Kidney epithelial cell (primary cell): ENCODE measurements at places on chromosomes 3 and 15.

DNA sequence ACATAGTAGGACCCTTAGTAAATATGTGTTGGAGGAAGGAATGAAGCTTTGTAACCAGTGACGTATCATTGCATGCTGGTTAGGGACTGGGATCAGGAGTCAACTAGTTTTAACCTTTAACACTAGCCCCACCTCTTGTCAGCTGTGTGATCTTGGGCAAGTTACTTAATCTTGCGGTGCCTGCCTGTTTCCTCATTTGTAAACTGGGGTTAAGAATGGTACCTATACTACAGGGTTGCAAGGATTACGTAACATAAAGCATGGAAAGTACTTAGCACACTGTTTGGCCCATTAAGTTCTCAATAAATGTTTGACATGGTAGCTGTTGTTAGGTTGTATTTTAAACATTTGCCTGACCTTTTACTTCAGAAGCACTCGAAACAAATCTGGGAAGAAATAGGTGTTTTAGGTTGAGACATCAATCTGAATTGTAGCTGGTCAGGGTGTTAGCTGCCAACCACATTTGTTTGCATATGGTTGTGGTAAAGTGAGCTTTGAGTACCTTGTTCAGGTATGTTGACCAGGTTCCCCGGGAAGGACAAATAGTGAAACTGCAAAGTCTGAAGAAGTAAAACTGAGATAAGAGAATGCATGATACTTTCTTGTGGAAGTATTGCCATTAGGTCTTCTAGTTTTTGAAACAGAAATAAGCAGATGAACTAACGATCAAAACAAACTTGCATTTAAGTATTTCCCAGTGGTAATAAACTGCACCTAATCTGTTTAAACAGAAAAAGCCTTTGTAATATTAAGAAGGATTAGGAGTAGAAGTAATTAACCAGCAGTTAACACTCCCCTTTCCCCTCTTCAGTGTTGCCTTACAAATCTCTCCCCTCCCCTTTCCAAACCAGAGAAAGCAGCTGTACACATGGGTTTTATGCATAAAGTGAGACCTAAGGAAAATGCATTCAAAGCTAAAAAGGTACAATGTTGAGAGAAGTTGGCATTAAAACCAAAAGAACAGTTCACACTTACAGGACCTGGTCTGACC is 25.8 kb upstream of the SCAANT1 start:
- peak; percentile 14 for DNase-seq

- no peak for DNase-seq
Observed at GRCh38 chr15:23472678-23473077, 25.6 kb upstream of the GOLGA6L2 start.

GRCh38 chr3:157261000-157261399 is 101.1 kb upstream of the CCNL1 start:
- DNase-seq, result no peak

GRCh38 chr3:42488687-42489086 is 13.8 kb upstream of the VIPR1 start:
- no peak for DNase-seq

- DNase-seq, result no peak
Observed at GRCh38 chr3:105322570-105323273, 44.0 kb upstream of the ALCAM start.

GRCh38 chr3:64352639-64352992 is 127.3 kb upstream of the PRICKLE2 start:
- DNase-seq, result no peak

- DNase-seq, result no peak
Observed at GRCh38 chr15:92438471-92438870, 44.8 kb downstream of the ST8SIA2 start.

- DNase-seq, result no peak
Observed at GRCh38 chr3:55863028-55863427, 375.9 kb upstream of the WNT5A start.

DNA sequence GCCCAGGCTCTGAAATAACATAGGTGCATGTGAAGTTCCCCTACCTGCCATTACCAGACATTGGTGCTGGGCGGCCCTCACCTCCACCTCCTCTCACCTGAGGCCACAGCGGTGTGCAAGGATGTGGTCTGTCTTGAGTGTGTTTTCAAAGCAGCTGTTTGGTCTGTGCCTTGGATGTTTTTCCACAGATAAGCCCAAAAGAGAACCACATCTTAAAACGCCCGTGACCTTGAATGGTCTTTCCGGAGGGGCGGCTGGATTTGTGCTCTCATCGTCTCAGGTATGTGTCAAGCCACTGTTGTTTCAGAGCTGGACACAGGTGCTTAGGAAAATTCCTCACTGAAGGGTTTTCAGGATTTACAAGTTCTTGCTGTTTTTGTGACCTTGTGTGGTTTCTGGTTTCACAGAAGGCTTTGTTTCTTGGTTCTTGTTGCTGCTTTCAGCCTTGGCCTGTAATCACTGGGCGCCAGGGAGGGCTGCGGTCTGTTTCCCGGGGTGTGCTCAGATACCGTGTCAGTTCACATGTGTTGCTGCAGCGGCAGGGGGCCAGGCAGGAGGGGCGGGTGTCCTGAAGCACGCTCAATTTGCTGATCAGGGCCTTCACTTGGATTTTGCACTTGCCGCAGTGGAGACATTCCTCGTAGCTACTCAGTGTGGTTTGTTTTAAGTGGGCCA is 128.4 kb downstream of the IGF1R start:
- peak; percentile 83 for DNase-seq

- no peak for DNase-seq
Observed at GRCh38 chr3:31996195-31996594, 14.6 kb downstream of the ZNF860 start.

DNA sequence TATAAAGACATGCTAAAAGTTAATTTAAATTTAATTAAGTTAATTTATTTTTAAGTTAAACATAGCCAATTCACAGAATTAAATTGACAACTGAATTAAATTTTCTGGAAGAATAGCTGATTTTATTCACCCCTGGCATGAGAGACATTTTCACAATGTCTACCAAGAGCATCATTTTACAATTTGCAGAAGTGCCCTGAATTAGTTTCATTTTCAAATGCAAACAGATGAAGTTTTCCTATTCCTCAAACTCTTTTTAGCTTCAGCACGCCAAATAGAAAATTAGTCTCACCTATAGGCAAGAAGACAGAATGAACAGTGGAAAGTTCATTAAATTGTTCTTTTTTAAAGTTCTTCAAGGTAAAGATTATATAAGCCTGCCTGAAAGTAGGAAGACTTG is 259.3 kb downstream of the ZBBX start:
- no peak for DNase-seq

- DNase-seq, result no peak
Observed at GRCh38 chr3:18445401-18446148, 20.4 kb upstream of the SATB1 start.

DNA sequence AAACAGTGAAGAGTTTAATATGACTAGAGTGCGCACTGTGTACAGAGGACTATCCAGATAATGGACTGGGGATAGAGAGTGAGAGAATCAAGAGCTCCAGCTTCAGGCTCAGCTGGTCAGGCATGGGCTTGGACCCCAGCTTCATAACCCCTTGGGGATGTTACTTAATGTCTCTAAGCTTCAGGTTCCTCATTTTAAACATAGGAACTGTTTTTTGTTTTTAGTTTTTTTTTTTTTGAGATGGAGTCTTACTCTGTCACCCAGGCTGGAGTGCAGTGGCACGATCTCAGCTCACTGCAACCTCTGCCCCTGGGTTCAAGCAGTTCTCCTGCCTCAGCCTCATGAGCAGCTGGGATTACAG is 9.9 kb upstream of the BRPF1 start:
- DNase-seq, result no peak

GRCh38 chr15:42046597-42046996 is 25.8 kb upstream of the PLA2G4E start:
- no peak for DNase-seq

DNA sequence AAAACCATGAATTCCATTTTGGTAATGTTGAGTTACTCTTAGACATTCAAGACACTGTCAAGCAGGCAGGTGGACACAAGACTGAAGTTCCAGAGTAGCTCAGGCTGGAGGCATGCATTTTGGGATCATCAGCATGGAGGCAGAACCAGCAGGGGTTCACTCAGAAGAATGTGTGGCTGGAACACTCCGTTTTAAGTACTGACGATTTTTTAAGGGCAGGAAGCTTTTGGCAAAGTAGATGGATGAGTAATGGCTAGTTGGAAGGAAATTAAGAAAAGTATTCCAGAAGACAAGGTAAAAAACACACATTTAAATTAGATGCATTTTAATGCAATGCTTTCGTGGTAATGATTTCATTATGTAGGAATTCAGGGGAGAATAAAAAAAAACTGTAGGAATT is 420.4 kb downstream of the ROBO2 start:
- DNase-seq, result no peak

DNA sequence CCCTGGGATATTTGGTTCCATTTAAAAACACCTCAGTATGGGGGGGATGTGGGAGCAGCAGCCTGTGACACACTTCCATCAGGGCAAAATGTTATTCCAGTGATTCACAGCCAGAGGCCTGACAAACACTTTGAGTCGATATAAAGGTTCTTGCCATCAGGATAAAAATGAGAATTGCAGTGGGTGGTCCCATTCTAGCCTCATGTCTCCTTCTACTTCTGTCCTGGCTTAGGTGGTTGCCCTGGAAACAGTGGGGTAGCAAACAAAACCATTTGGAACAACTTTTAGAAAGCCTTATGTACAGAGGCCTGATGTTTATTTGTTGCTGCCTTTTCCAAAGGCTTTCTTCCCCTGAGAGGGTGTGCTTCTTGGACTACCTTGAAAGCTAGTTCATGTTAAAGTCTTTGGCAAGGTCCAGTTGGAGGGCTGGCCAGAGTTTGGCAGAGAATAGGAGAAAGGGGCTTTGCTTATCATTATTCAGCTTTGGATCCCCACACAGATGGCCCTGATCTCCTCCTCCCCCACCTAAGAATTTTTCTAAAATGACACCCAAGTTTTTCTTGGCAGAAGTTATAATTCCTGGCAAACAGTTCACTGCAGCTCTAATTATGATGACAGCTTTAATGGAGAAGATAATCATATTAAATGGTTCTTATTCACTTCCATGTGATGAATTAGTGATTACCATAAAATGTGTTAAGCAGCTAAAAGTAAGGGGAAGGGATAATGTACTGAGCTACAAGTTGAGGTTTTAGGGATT is 84.2 kb upstream of the ZNF280D start:
- peak; percentile 75 for DNase-seq

- DNase-seq, result no peak
Observed at GRCh38 chr3:135014566-135014965, 219.5 kb downstream of the EPHB1 start.

DNA sequence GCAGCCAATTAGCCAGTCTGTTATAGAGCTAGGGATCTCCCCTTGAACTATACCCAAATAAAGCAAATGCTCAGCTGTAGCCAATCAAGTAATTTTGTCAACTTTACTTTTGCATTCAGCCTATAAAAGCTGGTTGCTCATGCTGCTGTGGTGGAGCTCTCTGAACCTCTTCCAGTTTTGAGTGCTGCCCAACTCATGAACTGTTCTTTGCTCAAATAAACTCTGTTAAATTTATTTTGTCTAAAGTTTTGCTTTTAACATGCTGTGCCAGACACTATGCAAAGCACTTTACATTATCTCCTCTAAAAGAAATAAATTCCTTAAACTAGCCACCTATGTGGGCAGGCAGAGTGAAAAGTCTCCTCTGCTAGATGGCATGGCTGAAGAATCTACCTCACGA is 51.6 kb upstream of the PXYLP1 start:
- no peak for DNase-seq

GRCh38 chr15:72285402-72285801 is 13.0 kb upstream of the PARP6 start:
- no peak for DNase-seq

DNA sequence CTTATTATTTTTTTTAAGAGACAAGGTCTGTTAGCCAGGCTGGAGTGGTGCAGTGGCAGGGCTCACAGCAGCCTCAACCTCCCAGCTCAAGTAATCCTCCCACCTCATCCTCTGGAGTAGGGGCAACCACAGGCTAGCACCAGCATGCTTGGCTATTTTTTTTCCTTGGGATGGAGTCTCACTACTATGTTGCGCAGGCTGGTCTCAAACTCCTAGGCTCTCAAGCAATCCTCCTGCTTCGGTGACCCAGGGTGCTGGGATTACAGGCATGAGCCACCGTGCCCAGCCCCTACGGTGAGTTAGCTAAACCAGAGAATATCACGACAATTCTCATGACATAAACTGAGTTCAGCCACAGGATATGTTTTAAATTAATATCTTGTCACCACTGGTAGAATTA is 2.0 kb downstream of the DCUN1D1 start:
- no peak for DNase-seq

DNA sequence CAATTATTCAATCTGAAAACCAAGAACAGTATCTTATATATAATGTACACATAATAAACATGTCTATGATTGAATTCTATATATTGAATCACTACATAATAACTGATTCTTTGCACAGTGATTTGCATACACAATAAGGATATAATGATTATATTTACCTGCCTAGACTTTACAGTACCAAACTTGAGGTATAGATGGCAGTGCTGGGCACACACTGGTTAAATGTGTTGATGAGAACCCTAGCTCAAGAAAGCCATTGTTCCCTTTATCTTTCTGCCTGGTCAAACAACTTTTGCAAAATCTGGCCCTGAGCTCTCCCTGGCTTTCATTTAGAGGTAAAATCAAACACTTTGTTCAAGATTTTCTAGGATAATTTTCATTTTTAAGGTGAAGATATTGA is 697.7 kb downstream of the TUSC7 start:
- no peak for DNase-seq

DNA sequence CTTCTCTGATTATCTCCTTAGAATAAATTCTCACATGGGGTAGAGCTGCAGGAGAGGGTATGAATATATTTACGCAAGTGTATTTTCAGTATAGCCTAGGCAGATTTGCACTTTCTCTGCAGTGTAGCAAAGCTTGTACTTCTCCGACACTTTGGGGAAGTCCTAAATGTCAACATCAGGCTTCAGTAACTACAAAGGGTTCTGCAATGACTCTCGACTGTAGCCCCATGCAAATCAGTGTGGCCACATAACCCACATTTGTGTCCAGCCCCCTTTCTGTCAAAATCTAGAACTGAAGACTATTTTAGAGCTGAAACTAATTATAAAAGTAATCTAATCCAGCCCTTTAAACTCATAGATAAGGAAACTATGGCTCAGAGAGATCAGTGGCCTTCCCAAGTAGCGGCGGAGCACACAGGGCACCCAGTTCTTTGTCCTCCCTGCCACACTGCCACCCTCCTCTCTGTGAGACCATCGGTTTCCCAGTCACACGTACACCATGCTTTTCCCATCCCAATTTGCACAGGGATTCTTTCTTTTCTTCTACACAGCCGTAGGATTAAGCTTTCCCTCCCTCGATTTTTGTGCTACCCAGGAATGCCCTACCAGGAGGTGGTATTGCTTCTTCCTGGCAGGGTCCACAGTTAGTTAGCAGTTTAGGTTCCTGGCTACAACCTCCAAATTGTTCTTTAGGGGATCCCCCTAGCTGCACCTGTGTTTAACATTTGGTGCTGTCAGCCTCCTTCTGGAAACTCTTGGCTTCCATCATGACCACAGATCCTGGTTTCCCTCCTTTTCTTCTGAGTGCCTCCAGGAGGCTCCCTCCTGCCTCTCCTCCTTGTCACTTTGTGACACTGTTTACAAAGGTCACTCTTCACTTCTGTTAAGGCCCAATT is 22.9 kb downstream of the MRAS start:
- DNase-seq, result no peak
